ENCODE measurements at places on chromosomes 5 and 9.

DNA sequence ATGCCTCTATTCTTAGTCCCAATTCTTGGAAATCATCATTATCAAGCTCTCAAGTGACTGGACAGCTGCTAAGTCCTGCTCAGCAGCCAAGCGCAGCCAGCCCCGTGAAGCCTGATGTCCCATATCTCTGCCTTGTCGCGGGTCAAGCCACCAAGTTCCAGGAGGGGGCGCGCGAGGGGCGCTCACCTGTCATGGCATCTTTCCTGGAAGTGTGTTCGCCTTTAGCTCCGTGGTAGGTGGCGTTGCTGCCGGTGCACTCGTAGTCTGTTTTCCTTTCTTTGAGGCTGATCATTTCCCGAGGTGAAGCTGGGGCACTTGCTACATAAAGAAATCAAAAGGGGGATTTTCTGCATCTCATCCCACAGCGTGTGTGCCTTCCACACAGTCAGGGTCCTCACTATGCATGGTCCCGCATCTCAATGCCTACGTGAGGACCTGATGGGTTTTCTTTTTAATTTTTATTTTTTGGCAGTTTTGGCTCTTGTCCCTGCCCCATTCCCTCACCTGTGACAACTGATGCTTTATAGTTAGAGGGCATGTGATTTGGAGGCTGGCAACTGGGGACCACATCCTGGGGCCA is 227.0 kb upstream of the DAP start:
- DNase-seq = no peak

GRCh38 chr9:101119206-101119819 is 90.8 kb downstream of the PLPPR1 start:
- DNase-seq = no peak

GRCh38 chr9:32928912-32929311 is 72.5 kb downstream of the APTX start:
- no peak for DNase-seq

DNA sequence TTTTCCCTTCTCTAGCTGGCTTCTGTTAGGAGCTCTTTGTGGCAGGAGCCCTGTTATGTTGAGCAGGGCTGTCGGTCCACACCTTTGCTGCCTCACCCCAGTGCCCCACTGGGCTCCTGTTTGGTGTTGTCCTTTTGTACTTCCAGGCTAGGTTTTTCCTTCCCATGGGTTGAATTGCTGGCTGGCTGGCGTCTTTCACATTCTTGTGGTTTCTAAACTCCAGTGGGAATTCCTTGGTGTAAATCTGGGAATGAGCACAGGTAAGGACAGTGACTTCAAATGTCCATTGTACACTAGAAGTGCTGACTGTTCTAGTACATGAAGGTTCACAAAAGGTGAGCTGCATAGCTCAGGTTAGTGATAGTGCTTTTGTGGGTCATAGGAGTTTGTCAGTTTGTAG is 30.4 kb downstream of the RASGRF2 start:
- DNase-seq = no peak

GRCh38 chr9:86946201-86947145 is 833 bp downstream of the GAS1 start:
- DNase-seq = no peak

- no peak for DNase-seq
These were observed 284.4 kb downstream of the OSTF1 start for GRCh38 chr9:75372499-75373268.

GRCh38 chr5:37598733-37599132 is 219.6 kb downstream of the WDR70 start:
- no peak for DNase-seq

DNA sequence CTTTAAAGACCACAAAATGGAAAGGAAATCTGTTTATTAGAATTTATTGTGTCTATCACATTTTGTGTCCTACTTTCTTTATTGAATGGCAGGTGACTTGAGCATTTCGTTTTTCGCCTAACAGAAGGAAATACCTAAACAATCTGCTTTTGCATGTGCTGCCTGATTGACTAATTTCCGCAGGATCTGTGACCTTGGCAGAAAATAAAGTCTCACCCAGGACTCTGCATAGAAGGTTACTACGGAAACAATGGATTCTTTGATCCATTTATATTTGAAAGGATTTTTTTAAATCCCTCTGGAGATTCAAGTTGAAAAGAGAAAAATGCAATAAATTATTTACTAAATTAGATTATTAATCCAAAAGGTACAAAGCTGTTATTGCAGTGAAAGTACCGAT is 61.0 kb upstream of the CAST start:
- no peak for DNase-seq

DNA sequence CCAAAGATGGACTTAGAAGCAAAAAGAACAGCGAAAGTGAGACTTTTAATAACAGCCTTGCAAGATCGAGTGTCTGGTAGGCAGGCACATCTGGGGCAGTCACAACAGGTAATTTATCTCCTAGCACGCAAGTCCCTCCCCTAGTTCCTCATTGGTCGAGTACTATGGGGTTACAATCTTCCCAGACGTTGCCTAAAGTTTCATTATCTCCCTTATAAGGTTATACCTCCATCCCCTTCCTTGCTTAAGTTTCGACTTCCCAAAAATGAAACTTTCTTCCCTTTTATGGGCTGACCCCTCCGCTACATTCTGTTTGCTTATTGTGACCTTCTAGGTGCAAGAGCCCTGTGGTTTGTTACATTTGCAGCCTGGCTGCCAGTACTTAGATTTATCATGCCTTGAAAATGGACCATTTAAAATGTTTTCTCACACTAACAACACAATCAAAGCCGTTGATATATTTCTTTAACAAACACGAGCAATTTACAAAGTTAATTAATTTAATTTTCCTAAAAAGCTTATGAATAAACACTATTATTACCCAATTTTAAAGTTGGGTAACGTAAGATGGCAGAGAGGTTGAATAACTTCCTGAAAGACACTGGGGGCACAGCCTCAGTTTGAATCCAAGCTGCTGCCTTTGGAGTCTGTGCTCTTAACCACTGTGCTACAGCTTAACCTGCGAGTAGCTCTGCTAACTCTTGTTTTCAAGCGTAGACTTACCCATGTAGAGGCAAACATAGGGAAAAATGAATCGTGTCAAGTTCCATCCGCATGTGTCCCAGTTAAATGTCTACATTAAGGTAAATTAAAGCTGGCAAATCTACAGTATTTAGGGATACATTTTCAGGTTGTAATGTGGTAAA is 91.7 kb downstream of the EDIL3 start:
- DNase-seq = no peak

- no peak for DNase-seq
These were observed 177.3 kb upstream of the ACTBL2 start for GRCh38 chr5:57659886-57660285.
